Melanocyte of skin (primary cell): ENCODE measurements at places on chromosomes 6 and 20. TPM values are rescaled to one million over a fixed set of nuclear protein-coding genes. Genes with fewer than 3 reads are reported as not detected.

TSPO2 gene
- total RNA-seq, result not detected in 2 replicates

FILIP1 gene
- total RNA-seq, result under 0.01 and 0.36 TPM in 2 replicates

RHAG gene
- total RNA-seq, result not detected in 2 replicates

SEL1L2 gene
- not detected in 2 replicates for total RNA-seq

SMPD2 gene
- 43.0 and 47.6 TPM in 2 replicates for total RNA-seq

ADISSP gene
- 22.7 and 32.3 TPM in 2 replicates for total RNA-seq
